ENCODE measurements at places on chromosomes 7 and 10.

GRCh38 chr10:23694921-23695824, 256.3 kb downstream of the OTUD1 start:
- no peak for DNase-seq

- DNase-seq, result no peak
Measured at GRCh38 chr10:129744134-129745111, 219.7 kb downstream of the EBF3 start.

- no peak for DNase-seq
Measured at GRCh38 chr10:119782981-119783664, 57.3 kb downstream of the INPP5F start.

DNA sequence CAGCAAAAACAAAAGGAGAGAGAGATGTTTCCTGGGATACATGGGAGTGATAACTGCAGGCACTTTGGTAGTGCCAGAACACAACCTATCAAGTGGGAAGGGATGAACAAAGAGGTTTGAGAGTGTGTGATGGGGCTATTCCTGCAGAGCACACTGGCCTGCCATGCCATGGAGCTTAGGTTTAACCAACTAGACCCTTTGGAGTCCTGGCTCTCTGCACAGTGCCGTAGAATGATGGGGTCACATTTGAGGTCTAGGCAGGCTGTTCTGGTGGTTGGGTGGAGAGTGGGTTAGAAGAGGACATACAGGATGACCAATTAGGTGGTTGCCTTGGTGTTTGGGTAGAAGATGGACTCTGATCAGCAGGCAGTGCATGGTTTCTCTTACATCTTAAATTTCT, 101.9 kb upstream of the HABP2 start:
- no peak for DNase-seq

GRCh38 chr7:10720042-10720441, 253.6 kb upstream of the PHF14 start:
- no peak for DNase-seq

DNA sequence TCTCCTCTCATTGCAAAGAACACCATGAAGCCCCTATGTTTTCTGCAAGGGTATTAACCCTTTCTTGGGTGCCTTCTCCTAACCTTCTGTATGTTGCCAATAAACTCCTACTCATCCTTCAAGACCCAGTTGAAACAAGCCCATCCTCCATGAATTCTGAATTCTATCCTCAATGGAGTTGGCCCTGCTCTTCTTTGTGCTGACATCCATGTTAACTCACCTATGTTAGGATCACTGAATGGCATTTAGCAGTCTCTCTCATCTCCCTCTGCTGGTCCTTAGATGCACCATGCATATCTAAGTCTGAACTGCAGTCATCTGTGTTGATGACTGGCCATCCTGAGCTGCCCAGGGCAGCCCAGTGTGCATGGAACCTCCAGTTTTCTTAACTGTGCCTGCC, 129.8 kb downstream of the BUB3 start:
- no peak for DNase-seq

DNA sequence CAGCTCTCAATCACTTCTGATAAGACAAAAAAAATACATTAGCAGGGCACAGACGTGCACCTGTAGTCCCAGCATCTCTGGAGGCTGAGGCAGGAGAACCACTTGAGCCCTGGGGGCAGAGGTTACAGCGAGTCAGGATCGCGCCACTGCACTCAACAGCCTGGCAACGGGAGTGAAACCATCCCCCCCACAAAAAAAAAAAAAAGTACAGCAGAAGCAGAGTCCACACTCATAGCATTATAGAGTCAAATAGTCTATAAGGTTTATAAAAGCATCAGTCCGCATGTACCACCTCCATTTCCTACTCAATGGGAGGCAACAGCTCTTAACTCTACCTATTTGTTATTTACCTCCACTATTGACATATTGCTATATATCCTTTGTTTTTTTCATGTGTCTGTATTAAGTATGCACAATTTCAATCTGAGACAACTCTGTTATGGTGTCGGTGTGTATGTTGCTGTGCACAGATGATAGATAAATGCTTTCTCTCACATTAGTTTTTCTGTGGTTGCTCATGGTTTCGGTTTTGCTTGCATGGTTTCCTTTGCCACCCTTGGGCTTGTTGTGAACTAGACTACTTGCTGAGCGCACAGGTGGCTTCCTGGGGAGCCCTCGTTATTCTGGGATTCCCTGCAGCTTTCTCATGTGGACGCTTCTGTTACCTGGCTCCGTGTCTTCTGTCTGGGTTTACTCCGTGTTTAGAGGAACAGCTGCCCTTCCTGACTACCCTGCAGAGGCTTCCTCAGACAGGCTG, 40.4 kb downstream of the PROSER2 start:
- DNase-seq, result peak; percentile 32

DNA sequence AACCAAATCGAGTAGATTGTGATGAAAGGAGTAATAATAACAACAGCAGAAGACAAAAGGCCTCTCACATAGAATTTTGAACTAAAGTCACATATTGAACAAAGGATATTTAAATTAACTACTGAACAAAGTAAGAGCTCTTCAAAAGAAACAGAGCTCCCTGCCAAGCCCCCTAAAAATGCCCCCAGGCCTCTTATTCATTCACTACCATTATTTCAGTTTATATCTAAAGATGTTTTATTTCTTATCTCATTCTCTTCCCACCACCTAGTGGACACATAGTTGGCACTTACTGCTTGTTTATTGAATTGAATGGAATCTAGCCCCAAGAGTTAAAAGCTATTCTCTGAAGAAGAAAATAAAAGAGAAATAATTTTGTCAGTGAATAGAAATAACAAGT, 37.4 kb downstream of the VCL start:
- DNase-seq, result peak; percentile 14

DNA sequence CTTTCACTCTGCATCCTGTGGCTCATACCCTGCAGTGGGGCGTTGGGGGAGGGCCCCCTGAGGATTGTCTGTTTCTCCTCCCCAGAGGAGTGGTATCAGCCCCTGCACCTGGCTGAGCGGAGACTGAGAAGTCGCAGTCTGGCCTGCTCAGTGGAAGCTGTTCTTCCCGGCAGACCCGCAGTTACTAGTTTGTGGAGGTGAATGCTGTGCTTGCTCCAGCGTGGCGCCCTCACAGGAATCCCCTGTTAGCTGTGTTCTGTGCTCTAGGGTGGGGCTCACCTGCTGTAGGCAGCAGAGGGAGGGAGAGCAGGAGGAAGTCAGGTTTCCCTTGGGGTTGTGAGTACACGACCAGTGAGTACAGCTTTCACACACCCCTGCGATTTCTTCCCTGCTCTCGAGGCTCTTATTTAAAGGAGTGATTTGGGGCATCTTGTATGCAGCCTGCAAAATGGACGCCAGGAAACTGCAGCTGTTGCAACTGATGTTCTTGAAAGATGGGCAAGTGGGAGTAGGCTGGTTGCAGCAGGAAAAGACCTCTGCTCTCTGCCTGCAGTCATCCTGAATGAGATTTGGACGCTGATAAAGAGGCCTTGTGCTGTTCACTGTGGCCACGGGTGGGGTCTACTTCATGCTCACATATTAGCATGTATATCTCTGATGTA, 66.4 kb downstream of the HK1 start:
- peak; percentile 30 for DNase-seq
